Globus pallidus (tissue), 1 donor: ENCODE measurements at places on chromosomes 6 and 20.

GRCh38 chr20:47370850-47371782, 14.6 kb upstream of the ZMYND8 start:
- no peak for DNase-seq

GRCh38 chr20:61980647-61981583, 84.8 kb downstream of the TAF4 start:
- DNase-seq: no peak

DNA sequence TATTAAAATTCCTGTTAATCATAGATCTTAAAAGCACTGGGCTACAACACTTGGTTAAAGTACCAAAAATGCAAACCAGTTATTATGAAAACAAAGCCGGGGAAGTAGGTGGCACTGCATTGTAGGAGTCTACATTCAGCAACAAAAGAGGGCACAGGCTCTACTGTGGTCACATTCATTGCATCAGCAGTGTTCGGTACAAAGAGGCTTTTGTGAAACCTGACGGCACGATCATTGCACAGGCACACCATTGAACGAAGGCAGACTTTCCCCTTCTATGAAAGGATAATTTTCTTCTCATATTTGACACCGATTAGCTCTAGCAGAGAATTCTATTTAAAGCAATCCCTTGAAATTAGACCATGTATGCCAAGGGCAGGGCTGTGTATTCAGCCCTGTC, 44.6 kb upstream of the AGPAT4 start:
- DNase-seq: peak; percentile 95

GRCh38 chr6:153442096-153442495, 311.0 kb upstream of the RGS17 start:
- DNase-seq: no peak

DNA sequence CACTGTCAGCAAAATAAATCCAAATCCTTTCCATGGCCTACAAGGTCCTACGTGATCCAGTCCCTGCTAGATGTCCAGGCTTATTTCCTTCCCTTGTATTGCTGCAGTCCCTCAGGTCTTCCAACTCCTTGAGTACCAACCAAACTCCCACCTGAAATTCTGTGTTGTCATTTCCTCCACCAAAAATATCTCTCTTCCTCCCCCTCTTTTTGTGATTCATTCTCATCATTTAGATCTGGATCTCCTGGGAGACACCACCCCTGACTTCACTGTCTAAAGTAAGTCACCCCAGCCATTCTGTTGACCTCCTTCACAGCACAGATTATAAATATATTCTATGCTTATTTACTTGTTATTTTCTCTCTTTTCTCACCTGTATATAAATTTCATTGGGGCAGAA, 9.0 kb upstream of the LOC128125822 start:
- no peak for DNase-seq

DNA sequence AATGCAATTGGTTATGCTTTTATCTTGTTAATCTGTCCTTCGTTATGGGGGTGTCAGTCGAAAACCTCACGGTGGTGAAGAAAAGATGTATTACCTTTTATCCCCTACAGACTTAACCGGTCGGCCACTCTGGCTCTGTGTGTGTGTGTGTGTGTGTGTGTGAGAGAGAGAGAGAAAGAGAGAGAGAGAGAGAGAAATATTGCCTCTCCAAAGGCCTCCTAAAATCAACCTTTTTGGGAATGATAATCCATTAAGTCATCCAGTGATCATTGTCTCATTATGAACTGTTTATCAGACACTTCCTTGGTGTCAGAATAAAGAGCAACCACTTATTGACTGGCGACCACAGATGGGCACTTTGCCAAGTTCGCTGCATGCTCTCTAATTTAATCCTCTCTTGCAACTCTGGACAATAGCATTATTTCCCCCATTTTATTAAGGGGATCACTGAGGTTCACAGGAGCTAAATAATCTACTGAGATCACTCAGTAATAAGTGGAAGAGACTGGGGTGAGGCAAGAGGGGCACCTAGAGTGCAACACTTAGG, 30.7 kb downstream of the SLC35D3 start:
- no peak for DNase-seq

DNA sequence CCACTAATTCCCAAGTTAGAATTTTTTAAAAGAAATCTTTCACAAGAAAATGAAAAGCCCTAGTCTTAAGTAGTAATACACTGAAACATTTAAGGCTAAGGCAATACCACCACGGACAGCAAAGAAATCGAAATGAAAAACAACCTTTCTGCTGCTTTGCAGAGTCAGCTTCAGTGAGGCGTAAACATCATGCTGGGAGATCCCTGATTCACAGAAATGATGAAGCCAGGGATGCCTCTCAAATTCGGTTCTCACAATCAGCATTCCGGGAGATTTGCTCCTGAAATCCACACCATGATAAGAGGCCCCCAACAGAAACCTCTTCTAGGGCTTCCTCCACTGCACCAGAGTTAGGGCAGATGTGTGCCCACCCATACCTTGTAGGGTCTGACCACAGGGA, 18.6 kb downstream of the RRBP1 start:
- no peak for DNase-seq

DNA sequence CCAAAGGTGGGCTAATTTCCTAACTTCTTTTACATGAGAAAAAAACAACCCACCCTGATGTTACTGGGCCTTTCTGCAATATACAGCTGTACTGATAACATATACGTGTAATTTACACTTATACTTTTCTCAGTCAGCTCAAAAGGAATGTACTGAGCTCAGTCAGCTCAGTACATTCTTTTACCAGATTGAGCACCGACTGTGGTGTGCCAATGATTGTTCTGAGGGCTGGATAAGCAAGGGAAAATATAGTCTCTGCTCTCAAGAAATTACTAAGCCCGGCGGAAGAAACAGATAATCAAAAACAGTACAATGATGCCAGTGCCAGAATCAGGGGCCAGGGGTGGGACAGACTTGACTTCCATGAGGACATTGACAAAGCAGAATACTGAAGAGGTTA, 10.0 kb upstream of the BLOC1S5 start:
- DNase-seq: no peak

GRCh38 chr6:1027109-1027794, 284.6 kb upstream of the FOXQ1 start:
- DNase-seq: no peak

DNA sequence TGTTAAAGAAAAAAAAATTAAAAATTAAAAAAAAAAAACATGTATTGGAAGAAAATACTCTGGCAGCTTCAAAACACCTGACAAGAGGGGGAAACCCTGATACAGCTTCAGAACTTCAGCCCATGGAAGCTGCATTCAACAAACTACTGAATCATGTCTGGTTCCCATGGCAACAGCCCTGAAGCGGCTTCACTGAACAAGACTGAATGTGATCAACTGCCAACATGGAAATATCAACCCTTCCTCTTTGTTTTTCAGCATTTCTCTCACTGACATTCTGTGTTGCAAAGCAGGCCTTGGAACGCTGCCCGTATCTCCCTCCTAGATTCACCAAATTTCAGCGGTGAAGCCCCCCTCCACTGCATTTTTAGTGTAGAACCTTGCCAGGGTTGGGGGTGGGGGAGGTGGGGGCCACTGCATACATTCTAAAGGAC, 91.3 kb upstream of the SHLD1 start:
- DNase-seq: no peak

- DNase-seq: no peak
Measured at GRCh38 chr6:124022641-124023040, 219.0 kb downstream of the NKAIN2 start.

- no peak for DNase-seq
Measured at GRCh38 chr6:135163440-135163738, 17.7 kb upstream of the MYB start.

GRCh38 chr6:142845143-142845571, 99.8 kb downstream of the HIVEP2 start:
- no peak for DNase-seq

DNA sequence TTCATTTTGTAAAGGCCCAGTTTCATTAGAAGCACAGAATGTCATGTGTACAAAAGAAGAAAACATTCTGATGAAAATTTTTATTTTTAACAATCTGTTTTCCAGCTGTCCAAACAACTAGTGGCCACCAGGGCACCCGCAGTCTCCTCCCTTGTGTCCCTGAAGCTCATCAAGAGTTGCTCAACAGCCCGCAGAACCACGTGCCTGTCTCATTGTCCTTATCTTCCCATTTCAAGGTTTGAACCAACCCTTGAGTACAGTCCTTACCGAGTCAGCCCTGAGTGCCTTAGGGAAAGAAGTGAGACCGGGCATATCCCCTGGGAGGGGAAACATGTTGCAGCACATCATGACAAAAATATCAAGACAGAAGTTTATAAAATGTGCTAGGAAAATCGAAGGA, 15.9 kb upstream of the ZNF133 start:
- DNase-seq: no peak

DNA sequence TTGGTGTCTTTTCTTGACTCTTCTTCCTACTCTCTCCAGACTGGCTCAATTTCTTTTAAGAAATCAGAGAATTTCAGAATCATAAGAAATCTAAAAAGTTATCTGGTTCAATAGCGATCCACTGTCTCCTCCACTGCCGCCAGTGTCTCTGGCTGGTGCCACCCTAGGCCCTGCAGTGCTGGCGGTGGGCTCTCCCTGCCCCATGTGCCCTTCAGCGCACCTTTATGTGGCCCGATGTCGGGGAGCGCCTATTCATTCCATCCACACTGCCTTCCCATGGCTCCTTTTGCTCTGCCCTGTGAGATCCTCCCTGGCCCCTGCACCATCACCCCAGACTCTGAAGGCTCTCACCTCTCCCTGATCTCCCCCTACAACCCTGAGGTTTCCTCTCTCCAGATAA, 62.8 kb downstream of the TBXT start:
- DNase-seq: no peak

GRCh38 chr6:150987855-150988464, 122.5 kb downstream of the MTHFD1L start:
- DNase-seq: no peak

- no peak for DNase-seq
Measured at GRCh38 chr6:139240161-139241010, 51.4 kb downstream of the TXLNB start.

- no peak for DNase-seq
Measured at GRCh38 chr6:121158891-121159290, 175.4 kb downstream of the TBC1D32 start.

DNA sequence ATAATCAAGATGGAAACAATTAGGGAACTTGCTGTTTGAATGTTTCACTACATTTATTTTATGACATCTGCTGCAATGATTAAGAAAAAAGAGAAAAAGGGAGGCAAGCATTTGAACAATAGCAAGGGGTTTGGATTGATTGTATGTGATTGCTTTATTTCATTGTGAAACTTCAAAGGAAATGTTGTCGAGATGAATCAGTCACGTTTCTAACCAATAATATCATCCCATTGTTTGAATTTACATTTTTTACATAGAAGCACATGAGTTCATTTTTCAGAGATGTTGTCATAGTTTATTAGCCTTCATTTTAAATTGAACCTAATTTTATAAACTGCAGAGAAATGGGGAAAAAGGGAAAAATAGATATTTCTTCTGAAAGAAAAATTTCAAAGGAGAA, 572.0 kb downstream of the KIF16B start:
- DNase-seq: no peak

GRCh38 chr6:37008484-37009465, 3.3 kb downstream of the FGD2 start:
- DNase-seq: no peak

GRCh38 chr6:21654361-21654760, 60.8 kb downstream of the SOX4 start:
- no peak for DNase-seq

DNA sequence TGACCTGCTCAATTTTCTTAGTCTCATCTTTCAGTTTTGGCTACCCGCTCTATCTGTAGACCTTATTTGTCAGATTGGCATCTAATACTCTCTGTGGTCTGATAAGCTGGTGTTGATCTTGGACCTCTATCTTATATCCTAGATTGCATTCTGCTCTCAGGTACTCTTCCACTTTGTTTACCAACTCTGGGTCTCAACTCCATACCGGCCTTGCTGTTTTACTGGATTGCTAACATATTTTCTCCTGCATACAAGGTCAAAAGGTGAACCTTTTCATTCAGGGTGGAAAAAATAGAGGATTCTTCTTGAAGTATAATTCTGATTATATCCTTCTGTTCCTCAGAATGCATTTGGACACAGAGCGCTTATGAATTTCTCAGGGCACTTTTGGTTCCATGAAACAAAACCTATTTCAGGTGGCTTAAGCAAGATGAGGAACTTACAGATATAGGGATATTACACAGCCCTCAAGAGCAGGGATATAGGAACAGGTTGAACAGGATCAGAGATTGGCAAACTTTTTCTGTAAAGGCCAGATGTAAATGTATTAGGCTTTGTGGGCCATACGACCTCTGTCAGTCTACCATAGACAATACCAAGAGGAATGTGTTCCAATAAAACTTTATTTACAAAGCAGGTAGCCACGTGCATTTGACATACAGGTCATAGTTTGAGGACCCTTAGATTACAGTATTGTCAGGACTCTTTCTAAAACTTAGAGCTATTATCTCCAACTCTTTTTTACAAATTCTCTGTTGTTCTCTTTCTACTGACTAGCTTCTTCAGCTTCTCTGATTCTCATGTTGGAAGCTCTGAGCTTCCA, 2.5 kb upstream of the SH3BGRL2 start:
- DNase-seq: no peak

GRCh38 chr20:62025832-62026563, 39.7 kb downstream of the TAF4 start:
- DNase-seq: no peak

DNA sequence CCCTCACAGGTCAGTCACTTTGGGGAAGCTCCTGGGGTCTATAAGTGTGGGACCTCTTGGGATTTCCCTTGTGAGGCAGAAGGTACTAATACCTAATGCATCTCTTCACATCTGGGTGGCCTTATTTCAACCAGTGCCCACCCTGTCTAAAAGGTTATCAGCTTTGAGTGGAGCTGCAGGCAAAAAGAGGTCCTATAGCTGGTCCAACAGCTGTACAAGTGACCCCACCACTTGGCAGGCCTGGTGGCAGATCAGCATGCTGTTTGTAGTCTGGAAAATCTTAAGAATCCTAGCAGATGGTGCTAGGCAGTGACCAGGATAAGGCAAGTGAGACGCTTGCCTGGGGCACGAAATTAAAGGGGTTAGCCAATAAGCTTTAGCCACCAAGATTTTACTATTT, 51.6 kb upstream of the GTSF1L start:
- DNase-seq: no peak

DNA sequence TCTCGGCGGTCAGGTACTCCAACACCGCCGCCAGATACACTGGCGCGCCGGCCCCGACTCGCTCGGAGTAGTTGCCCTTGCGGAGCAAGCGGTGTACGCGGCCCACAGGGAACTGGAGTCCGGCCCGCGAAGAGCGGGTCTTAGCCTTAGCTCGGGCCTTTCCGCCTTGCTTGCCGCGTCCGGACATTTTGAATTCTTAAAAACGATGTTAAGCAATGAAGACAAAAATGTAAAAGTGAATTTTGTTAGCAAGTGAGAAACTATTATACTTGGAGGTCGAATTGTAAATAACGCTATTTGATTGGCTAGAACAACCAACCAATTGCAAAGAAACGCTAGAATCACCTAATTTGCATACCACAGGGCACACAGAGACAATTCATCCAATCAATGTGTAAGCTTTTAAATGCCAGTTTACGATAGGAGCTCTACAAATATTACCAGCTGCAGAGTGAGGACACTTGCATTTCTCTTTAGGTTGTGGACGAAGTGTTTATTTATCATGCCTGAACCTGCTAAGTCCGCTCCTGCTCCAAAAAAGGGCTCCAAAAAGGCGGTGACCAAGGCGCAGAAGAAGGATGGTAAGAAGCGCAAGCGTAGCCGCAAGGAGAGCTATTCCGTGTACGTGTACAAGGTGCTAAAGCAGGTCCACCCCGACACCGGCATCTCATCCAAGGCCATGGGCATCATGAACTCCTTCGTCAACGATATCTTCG, 112.0 kb downstream of the HFE start:
- peak; percentile 94 for DNase-seq

GRCh38 chr6:16533210-16533609, 228.1 kb downstream of the ATXN1 start:
- DNase-seq: no peak
